Esophagus mucosa (tissue), 1 donor: ENCODE measurements at places on chromosomes 16 and 17. TPM values are rescaled to one million over a fixed set of nuclear protein-coding genes. Genes with fewer than 3 reads are reported as not detected.
A peak's percentile ranks its signal among the peaks of the same experiment; 100 is the strongest.

- no peak for ATAC-seq
These were observed 28.1 kb downstream of the TTYH2 start for GRCh38 chr17:74241431-74241830.

DNA sequence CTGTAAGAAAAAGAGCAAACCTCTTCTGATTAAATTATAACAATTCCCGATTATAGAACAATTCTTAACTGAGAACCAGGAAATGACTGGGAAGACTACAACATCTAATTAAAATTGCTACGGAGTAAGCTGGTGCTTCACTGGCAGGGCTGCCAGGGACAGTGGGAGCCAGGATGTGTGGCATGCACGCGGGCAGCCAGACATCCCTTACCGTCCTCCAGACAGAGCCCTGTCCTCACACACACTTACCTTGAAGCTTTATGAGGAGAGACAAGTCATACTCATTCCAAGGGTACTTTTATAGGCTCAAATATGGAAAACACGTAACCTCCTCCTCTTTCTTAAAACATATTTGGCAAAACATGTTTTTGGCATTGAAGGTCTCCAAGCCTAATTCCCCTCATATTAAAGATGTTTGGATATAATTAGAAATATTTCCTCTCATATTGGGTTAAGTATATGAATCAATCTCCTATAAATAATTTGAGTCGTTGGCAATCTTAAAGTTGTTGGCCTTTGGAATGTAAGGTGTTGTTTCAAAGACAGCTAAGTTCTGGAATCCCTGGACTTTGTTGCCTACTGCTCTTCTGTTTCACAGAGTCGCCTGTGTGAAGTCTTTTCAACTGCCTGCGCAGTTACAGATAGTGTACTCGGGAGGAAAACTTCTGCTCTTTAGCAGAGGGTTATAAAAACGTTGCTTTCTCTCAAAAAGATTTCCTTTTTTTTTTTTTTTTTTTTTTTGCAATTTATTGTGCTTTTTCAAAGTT is at the start of gene MYH1:
MYH1 (minus strand) TSS at position 272 of the 767 bp plus-strand sequence. CDS start 1,900 bp downstream, outside the sequence.
- no peak for ATAC-seq

GRCh38 chr17:75526555-75527270 is 1.2 kb downstream of the LLGL2 start:
- no peak for ATAC-seq

- ATAC-seq = no peak
These were observed 73.9 kb downstream of the CEP95 start for GRCh38 chr17:64580384-64581315.

DNA sequence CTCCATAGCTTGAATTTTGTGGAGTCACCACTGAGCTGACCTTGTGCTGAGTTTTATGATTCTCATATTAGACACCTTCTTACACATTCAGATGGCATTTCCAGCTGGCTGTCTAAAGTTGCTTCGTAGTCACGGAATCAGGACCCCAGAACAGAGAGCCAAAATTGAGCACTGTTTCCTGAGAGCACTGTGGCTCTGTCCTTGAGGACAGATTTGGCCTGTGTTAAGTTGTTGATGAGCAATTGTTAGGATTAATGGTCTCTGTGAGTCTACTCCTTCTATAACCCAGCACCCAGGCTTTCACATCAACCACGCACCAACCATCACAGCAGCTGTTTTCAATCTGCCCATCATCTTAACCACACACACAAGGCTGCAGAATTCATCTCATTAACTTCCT is 277.5 kb upstream of the HSBP1 start:
- no peak for ATAC-seq

GRCh38 chr17:72116661-72117521 is 3.9 kb upstream of the SOX9 start:
- ATAC-seq = no peak

The MT2A gene
- 220 TPM for total RNA-seq

- no peak for ATAC-seq
These were observed 65.8 kb upstream of the PLCG2 start for GRCh38 chr16:81713295-81713772.

DNA sequence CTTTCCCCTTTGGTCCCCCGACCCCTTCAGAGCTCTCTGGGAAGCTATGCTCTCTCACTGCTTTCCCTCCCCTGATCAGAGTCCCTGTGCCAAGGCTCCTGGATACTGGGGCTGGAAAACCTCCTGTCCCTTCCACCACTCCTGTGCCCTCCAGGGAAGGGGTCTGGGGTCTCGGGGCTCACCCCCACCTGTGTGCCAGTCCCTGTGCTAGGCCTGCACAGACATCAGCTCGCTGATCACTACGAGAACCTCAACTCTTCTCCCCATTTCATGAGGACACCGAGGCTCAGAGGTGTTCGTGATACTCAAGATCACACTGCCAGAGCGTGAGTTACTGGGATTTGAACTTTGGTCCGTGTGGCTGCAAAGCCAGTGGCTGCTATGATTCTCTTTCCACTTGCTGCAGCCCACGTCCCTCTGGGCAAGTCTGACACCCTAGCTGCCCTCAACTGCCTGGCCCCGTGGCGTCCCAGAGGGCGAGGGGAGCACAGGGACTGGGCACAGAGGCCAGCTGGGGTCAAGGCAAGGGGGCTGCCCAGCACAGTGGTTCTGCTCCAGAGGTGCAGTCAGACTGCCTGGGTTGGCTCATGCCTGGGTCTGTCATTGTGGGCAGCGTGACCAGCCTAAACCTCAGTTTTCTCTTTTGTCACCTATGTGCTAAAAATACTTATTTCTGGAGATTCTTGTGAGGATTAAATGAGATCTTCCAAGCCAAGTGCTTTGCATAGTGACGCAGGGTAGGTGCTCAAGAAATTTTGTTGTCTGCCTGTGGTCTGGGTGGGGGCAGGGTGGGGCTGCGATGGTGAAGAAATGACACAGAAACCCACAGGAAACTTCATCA is 43.8 kb upstream of the TOB1 start:
- ATAC-seq = no peak

GRCh38 chr17:73514146-73514863 is 129.9 kb downstream of the SDK2 start:
- ATAC-seq = no peak

GRCh38 chr17:77426676-77427386 is 286.1 kb downstream of the SEC14L1 start:
- no peak for ATAC-seq

DNA sequence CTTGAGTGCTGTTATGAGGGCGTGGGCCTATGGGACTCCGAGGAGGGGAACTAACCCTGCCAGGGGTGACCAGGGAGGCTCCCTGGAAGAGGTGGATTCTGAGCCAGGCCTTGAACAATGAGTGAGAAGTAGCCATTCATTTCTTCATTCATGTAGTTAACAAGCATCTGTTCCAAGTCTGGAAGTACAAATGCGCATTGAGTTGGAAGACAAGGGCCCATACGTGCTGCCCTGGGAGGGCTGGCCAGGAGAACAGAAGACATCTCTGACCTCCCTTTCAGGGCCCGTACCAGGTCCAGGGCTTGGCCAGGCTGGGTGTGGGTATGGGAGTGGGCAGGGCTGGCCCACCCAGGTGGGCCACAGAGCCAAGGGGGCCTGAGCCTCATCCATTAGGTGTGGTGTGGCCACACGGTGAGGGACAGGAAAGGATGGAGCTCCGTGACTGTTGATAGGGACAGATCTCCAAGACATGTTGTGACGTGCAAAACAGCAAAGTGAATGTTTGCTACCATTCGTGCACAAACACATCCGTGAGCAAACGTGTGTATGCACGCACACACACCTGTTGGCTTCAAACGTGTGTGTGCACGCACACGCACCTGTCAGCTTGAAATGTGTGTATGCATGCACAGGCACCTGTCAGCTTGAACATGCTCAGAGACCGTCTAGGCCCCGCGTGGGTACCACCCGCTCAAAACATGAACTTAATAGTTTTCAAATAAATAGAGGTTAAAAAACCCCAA is 46.8 kb downstream of the ZDHHC7 start:
- peak; percentile 24 for ATAC-seq

The TPSD1 gene
- not detected for total RNA-seq

- ATAC-seq = no peak
These were observed 110.1 kb downstream of the XYLT1 start for GRCh38 chr16:17360693-17361122.

GRCh38 chr16:87319997-87320491 is 2.9 kb upstream of the C16orf95 start:
- ATAC-seq = no peak

- ATAC-seq = no peak
These were observed 255.9 kb downstream of the CEP112 start for GRCh38 chr17:65936013-65936412.

- no peak for ATAC-seq
These were observed 8.5 kb upstream of the ZFP3 start for GRCh38 chr17:5069724-5070123.

DNA sequence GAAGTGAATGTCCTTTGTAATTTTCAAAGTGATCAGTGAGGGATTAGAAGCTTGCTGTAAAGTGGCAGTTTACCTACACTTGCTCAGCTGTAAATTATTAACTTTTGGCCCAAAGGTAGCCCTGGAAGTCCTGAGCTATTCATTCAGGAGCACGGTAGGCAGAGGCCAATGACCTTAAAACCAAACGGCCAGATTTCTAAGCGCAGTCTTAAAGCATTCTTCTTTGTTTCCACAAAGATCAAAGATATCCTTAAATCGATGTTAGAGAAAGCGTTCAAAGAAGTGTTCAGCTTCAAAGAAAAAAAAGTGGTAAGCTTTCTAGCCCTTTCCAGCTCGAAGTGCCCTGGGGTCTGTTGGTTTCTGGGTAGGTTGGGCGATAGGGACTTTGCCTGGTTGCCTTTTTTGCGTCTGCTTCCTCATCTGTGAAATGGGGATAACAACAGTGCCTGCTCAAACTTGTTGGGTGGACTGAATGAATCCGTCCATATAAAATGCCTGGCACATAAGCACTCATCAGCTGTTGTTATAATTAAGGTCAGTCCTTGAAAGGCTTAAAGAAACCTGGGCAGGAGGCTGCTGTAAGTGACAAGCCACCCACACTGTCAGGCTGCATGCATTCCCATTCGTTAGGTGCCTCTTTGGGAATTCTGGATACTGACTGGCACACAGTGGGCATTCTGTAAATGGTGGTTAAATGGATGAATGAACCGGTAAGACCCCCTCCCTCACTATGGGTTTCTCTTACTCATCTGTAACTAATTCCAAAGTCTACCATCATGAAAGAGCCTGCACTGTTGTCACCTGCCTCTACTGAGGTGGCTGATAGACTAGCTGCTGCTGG is 113.2 kb downstream of the PRKCA start:
- ATAC-seq = no peak

DNA sequence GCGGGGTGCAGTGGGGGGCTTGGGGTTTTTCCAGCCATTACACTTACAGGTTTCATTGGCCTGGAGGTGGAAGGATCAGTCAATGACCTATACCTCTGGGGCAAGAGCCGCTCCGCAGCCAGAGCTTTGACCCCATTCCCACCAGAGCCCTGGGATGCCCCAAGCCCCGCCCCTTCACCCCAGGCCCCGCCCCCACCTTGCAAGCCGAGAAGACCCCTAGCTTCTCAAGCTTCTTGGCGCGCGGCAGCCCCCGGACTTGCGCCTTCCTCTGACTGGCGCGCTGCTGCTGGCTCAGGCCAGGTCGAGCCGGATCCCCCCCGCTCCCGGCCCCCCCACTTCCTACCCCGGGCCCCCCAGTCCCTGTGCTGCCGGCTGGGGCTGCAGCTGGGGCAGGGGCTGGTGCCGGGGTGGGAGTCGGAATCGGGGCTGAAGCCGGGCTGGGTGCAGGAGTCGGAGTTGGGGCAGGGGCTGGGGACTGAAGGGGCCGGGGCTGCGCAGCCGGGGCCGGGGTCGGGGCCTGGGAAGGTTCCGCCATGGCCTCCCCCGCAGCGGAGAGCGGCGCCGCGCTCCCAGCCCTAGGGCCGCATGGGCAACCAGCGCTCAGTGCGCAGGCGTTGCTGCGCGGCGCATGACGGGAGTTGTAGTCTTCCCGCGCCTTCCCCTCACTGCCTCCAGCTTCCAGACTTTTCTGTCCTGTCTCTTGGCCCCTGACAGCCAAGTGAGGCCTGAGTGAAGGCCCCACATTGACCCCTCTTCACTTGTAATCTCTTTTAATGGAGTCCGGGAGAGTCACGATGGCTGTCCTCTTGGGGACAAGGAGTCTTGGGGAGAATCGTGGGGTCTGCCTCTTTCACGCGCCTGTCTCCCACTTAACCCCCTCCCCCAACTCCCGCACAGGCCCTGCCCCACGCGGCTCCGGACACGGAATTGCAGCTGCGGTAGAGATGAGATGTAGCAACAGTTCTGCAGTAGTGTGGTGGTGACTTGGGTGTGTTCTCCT is at the start of gene KAT2A:
KAT2A (minus strand) TSS at position 598 of the 1,000 bp plus-strand sequence; CDS start at position 535, 63 bp downstream.
- peak; percentile 78 for ATAC-seq

- ATAC-seq = peak; percentile 62
These were observed 7.4 kb downstream of the CDK5RAP3 start for GRCh38 chr17:47978324-47978723.

DNA sequence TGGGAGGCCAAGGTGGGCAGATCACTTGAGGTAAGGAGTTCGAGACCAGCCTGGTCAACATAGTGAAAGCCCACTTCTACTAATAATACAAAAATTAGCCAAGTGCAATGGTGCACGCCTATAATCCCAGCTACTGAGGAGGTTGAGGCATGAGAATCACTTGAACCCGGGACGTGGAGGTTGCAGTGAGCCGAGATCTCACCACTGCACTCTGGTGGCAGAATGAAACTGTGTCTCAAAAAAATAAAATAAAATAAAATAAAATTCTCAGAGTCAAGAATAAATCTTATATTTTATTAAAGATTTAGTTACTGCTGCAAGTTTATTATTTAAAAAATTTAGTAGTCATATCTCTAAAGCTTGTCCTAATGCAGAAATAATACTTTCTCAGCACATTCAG is 29.7 kb downstream of the ARL4D start:
- no peak for ATAC-seq

The KRTAP4-5 gene
- not detected for total RNA-seq

The SLFN13 gene
- 7.9 TPM for total RNA-seq
